Fibroblast of villous mesenchyme (primary cell): ENCODE measurements at places on chromosomes 7 and 10. TPM values are rescaled to one million over a fixed set of nuclear protein-coding genes. Genes with fewer than 3 reads are reported as not detected.

The ZNF655 gene
- total RNA-seq = 75.7 and 88.5 TPM in 2 replicates

The PON3 gene
- total RNA-seq = under 0.01 TPM in 1 of 2 replicates, not detected in the other

The C10orf53 gene
- not detected in 2 replicates for total RNA-seq

The STRIP2 gene
- total RNA-seq = 2.9 and 3.0 TPM in 2 replicates

The CCL24 gene
- not detected in 2 replicates for total RNA-seq

The OPN1SW gene
- not detected in 2 replicates for total RNA-seq

DNA sequence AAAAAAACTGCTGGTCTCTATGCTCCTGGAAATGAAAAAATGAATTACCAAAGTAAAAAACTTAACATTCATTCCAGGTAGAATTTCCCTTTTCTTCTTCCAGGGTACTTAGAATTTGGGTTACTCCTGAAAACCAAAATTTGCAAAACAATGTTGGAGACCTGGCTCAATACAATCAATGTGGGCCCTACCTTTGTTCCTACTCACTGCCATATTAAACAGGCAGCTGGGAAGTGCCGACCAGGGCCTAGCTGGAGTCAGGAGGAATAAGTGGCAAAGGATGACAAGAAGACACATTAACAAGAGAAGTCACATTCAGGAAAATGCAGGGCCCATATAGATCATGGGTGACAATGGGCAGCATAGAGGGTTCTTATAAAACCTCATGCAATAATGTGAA, 6.4 kb upstream of the AGK start:
- no peak for DNase-seq

DNA sequence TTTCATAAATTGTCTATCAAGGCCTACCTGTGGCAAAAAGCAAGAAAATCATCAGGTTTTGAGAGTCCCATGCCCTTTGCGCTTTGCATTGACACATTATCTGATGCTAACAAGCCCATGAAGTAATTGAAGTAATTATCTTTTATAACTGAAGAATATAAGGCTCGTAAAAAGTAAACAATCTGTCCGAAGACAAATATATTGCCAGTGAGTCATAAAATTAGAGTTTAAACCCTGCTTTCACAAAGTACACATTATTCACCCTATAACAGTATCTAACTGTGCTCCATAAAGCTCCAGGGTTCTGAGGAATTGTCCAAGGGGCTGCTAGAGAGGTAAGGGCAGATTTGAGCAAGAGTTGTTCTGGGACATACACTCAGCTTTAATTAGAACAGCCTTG, 102.3 kb upstream of the PPP1R3A start:
- DNase-seq = peak; percentile 2

DNA sequence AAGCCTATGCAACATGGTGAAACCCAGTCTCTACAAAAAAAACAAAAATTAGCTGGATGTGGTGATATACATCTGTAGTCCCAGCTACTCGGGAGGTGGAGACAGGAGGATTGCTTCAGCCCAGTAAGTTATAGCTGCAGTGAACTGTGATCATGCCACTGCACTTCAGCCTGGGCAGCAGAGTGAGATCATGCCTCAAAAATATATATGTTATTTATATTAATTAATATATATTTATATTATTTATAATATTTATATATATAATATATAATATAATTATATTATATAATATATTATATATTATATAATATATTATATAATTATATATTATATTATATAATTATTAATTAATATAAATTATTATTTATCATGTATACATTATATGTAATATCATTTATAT, 1158.4 kb upstream of the AUTS2 start:
- no peak for DNase-seq

GRCh38 chr10:48507933-48508790, 96.7 kb downstream of the ARHGAP22 start:
- DNase-seq = no peak

DNA sequence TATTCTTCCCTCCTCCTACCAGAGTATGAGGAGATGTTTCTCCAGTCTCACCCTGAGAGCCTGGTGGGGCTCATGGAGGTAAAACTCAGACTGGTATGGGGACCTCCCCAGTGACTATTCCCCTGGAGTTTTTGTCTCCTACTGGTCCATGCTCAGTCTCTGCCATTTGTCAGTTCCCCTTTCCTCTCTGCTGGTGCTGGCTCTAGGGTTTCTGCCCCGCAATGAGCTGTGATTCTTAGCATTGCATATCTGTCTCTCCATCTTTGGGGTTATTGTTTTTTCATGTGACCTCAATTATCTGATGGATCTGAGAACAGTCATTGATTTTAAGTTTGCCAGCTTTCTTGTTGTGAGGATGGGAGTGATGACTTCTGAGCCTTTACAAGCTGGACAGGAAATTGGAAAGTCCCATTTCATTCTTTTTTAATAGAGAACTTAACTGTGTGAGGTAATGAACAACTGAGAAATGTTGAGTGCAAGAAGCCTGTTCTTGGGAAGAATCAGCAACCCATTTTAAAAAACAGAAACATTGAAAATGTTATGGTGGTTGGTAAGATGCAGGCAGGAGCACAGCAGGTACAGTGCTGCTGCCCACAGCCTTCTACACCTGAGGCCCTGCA, 26.9 kb downstream of the NACAD start:
- no peak for DNase-seq

- no peak for DNase-seq
These were observed 212.3 kb downstream of the FANK1 start for GRCh38 chr10:126108693-126109092.

GRCh38 chr10:74927701-74928100, 101.3 kb downstream of the KAT6B start:
- DNase-seq = no peak
